ELR (cell line): ENCODE measurements at places on chromosomes 16 and 17.

GRCh38 chr17:37789771-37790541 lies 45.1 kb upstream of the HNF1B start:
- no peak for DNase-seq

DNA sequence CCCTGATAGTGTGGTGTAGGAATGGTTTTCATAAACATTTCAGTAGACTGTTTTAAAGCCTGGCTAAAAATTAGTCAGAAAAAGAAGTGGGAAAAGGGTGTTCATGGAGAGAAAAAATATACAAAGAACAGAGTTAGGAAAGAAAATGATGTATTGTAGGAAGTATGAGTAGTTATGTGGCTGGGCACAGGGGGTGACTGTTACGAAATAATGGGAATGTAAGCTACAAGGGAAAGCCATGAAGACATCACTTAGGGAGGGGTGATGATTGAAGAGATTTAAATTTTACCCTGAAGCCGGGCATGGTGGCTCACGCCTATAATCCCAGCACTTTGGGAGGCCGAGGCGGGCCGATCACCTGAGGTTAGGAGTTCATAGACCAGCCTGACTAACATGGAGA lies 55.3 kb downstream of the NUP88 start:
- DNase-seq, result peak; percentile 38

- no peak for DNase-seq
Observed at GRCh38 chr17:56310782-56311181, 157.5 kb downstream of the ANKFN1 start.

DNA sequence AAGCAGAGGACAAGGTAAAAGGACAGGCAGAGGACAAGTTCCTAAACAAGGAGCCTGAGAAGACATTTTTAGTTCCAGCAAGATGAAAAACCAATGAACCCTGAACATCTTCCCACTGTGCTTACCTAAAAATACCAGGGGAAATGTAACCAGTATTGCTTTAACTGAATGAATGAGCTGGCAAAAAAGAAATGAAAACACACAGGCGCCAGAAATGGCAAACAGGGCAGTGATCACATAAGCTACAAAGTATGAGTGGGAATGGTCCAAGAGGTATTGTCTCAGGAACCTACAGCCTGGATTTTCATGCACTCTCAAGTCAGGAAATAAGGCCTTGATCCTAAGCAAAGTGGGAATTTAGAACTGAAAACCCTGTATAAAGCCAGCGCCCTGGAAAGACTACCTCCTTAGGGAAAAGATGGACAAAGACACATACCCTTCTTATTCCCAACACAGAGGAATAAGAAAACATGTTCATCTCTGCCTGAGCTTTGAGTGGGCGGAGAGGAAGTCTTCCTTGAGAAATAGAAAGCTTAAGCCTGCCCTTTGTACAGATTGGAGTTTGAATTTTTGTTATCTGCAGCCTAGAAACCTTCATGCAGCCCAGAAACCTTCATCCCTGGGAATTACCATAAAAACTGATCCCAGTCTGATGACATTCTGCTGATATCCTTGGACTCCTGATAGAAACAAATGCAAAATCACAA lies 2.1 kb downstream of the CMTM2 start:
- no peak for DNase-seq

DNA sequence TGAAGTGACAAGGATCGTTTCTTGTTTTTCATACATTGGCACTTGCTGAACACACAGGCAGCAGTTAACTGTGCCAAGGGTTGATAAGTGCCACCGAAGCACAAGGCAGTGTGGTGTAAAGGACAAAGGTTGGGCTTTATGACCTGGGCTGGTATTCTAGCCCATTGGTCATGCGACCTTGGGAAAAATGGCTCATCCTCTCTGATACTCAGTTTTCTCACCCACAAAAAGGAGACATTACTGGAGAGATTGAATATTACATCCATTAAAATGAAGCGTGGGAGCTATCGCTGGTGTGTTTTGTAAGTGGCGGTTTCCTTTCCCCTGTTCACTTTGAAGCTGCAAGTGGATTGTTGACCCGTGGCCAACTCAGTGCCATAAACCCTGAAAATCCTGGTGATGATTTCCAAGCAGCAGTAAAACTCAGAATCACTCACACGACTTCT lies 216.9 kb downstream of the HAPSTR1 start:
- no peak for DNase-seq

DNA sequence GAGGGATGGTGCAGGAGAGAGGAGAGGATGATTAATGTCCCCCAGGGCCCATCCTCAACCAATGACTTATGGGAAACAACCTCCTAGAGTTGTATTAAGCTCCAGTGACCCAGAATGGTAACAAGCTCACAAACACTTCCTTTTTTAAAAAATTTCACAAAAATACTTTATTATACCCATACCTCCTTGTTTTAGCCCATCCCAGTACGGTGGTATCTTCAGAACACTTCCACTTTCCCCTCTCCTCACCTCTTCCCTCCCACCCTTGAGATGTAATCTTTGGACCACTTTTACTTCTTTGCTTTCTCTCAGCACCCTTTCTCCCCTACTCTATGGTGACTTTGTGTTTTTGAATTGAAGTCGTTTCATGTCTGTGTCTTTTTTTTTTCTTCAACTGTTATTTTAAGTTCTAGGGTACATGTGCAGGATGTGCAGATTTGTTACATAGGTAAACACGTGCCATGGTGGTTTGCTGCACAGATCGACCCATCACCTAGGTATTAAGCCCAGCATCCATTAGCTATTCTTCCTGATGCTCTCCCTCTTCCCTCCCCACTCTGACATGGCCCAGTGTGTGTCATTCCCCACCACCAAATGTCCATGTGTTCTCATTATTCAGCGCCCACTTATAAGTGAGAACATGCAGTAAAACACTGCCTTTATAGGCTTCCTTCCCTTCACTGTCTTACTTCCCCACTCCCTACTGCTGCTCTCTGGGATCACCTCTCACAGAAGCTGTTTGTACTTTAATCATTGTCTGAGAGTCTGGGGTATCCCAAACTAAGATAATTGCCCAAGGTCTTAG lies 124.5 kb downstream of the PRKCB start:
- DNase-seq, result no peak

- peak; percentile 66 for DNase-seq
Observed at GRCh38 chr16:69443927-69444631, 19.7 kb downstream of the CYB5B start.

- DNase-seq, result no peak
Observed at GRCh38 chr16:30003670-30004423, 7.0 kb downstream of the DOC2A start.

- no peak for DNase-seq
Observed at GRCh38 chr17:33459078-33459940, 166.2 kb upstream of the ASIC2 start.

- DNase-seq, result no peak
Observed at GRCh38 chr16:52991572-52991971, 61.1 kb downstream of the CHD9NB start.

DNA sequence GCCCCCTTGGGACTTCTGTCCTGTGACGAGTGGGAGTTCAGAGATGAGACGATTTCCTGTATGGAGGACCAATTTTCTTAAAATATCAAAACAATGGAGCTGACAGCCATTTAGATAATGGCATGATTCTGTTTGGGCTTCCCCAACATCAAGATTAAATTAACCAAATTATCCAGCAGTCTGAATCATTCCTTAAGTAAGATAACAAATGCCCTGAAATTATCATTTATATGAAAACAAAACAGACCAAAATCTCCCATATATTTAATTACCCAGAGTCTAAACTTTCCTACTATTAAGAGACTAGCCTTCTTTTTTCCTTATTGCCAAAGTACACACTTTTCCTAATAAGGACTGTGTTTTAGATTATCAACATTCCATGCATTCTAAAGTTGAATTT lies 550.1 kb upstream of the PSMD7 start:
- no peak for DNase-seq

- no peak for DNase-seq
Observed at GRCh38 chr17:21104608-21105007, 22.2 kb upstream of the DHRS7B start.

DNA sequence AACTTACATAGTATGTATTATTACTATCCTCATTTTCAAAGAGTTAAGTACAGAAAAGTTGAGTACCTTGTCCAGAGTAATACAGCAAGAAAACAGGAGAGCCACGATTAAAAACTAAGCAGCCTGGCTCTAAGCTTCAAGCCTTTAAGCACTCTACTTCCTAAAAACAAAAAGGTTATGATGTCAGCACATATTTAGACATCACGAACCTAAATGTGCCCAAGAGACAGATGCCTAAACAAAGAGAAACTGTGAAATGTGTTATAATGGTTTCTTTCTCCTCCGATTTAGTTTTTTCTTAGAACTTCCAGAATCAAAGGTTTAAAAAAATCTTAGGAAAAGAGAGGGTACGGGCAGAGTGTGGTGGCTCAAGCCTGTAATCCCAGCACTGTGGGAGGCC lies 151.0 kb downstream of the VPS53 start:
- DNase-seq, result no peak

DNA sequence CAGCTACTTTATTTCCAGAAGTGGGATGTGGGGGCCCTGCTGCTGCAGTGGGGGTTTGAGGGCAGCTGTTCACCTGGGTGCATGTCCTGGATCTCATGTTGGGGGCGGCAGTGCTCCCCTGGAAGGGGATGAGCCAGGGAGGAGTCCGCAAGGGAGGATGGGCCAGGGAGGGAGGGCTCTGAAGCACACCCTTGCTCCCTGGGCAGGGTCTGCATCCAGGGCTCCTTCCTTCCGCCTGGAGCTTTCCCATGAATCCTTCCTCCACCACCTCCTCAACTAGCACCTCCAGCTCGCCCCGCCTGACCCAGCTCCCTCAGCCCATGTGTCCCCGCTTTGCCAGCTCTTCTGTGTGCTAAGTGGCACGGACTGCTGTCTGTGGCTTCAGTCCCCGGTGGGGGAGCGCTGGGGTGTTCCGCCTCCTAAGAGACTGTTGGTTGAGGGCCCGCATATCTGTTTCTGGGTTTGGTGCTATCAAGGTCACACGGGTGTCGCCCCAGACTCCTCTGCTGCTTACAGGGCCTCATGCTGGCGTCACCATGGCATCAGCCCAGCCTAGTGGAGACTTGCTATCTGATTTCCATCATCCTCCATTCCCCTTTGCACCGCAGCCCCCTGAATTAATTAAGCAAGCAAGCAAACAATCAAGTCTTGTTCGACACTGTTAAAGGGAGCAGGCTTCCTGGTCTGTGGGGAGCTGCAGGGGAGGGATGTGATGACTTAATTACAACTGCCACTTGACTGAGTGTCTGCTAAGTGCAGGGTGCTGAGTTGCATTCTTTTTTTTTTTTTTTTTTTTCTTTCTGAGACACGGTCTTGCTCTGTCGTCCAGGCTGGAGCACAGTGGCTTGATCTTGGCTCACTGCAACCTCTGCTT lies 71.8 kb downstream of the PRKCA start:
- no peak for DNase-seq

DNA sequence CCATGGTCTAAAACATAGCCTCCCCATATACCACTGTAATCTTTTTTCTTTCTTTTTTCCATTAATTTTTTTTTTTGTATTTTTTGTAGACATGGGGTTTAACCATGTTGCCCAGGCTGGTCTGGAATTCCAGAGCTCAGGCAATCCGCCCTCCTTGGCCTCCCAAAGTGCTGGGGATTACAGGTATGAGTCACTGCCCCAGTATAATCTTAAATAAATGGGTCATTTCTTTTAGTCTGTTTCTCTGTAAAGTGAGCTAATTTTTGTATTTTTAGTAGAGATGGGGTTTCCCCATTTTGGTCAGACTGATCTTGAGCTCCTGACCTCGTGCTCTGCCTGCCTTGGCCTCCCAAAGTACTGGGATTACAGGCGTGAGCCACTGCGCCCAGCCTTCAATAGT lies 5.7 kb upstream of the NME1 start:
- peak; percentile 48 for DNase-seq

GRCh38 chr17:61345825-61346666 lies 53.6 kb upstream of the TBX2 start:
- no peak for DNase-seq

GRCh38 chr16:82788225-82788624 lies 161.5 kb downstream of the CDH13 start:
- DNase-seq, result no peak

DNA sequence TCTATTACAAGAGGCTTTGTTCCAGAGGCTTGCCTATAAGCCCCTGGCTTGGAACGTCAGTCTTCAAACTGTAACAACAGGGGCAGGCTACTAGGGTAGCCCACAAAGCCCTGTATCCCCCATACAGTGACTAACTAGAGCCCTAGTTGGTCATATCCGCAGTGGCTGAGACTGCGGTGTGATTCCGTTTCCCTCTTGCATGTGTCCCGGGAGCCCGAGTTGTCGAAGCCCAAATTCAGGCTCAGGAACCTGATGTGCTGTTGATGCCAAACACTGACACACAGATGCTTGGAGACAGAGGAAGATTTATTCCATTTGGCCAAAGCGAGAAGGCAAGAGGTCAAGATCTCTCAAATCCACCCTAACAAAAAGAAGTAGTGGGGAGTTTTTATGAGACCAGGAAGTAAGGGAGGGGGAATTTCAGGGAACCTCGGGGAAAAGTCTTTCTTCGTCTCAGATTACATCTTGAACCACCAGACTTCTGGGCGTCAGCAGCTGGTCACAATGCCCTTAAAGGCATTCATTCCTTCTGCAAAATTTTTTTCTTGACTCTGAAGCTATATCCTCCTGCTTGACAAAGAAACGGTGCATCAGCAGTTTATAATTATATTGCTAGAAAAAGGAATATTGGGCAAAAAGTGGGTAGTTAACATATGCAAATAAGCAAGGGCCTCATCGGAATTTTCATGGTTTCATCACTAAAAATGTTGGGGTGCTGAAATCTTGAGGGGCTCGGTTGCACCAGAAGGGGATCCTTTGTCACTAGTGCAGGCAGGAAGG lies 879 bp downstream of the SLFN5 start:
- DNase-seq, result peak; percentile 86

GRCh38 chr16:87535855-87536794 lies 43.3 kb upstream of the ZCCHC14 start:
- DNase-seq, result no peak

DNA sequence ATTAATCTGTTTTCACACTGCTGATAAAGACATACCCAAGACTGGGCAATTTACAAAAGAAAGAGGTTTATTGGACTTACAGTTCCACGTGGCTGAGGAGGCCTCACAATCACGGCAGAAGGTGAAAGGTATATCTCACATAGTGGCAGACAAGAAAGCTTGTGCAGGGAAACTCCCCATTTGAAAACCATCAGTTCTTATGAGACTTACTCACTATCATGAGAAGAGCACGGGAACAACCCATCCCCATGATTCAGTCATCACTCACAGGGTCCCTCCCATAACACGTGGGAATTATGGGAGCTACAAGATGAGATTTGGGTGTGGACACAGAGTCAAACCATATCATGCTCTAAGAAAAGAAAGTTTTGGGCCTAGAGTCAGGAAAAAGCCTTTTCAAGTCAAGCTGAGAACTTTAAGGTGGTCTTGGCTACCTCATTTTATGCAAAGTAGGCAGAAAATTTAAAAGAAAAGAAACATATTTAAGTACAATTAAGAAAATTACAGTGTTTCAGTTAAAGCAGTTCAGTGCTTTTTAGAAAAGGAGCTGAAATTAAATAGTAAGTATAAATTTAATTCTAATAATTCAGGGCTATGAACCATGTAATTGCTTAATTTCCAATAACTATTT lies 24.9 kb upstream of the CRYM start:
- peak; percentile 88 for DNase-seq

- no peak for DNase-seq
Observed at GRCh38 chr16:48109475-48109874, 46.3 kb downstream of the ABCC12 start.
